ENCODE measurements at places on chromosomes 3 and 15.

- DNase-seq: no peak
These were observed 15.7 kb upstream of the MEF2A start for GRCh38 chr15:99550077-99550476.

- no peak for DNase-seq
These were observed 850.0 kb downstream of the CADM2 start for GRCh38 chr3:85808755-85809154.

DNA sequence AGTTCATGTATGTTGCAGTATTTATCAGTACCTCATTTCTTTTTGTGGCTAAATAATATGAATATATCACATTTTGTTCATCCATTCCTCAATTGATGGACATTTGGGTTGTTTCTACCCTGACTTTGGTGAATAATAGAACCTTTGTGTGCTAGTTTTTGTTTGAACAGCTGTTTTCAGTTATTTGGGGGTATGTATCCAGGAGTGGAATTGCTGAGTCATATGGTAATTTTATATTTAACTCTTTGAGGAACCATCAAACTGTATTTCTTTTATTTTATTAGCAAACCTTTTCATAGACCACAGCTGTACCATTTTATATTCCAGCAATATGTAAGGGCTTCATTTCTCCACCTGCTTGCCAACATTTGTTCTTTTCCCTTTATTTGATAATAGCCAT, 38.4 kb upstream of the RBM5 start:
- DNase-seq: no peak

- DNase-seq: no peak
These were observed 378.2 kb upstream of the SOX14 start for GRCh38 chr3:137385922-137386321.

- DNase-seq: no peak
These were observed 37.7 kb downstream of the SLC6A6 start for GRCh38 chr3:14440168-14440518.

DNA sequence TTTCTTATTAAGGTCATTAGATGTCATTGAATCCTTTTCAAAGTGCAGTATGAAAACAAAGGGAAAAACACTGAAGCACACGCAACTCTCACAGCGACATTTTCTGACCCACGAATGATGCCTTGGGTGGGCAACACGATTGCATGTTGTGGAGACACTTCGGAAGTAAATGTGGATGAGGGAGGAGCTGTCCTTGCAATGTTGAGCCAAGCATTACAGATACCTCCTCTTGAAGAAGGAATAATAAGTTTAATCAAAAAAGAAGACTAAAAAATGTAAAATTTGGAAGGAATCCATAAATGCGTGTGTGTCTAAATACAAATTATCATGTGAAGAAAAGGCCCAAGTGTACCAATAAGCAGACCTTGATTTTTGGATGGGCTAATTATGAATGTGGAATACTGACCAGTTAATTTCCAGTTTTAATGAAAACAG, 16.9 kb downstream of the THBS1 start:
- DNase-seq: no peak

- no peak for DNase-seq
These were observed 407.6 kb downstream of the MFSD1 start for GRCh38 chr3:159209459-159209858.
